Stimulated activated CD4-positive, alpha-beta T cell treated with anti-CD3 and anti-CD28 coated beads, Interleukin-1b, Interleukin-23, amount 100 ng/mL, for 1 hour (primary cell): ENCODE measurements at places on chromosomes 6 and 20.

GRCh38 chr6:138300469-138300868 is 77.2 kb upstream of the SMIM28 start:
- DNase-seq, result no peak

DNA sequence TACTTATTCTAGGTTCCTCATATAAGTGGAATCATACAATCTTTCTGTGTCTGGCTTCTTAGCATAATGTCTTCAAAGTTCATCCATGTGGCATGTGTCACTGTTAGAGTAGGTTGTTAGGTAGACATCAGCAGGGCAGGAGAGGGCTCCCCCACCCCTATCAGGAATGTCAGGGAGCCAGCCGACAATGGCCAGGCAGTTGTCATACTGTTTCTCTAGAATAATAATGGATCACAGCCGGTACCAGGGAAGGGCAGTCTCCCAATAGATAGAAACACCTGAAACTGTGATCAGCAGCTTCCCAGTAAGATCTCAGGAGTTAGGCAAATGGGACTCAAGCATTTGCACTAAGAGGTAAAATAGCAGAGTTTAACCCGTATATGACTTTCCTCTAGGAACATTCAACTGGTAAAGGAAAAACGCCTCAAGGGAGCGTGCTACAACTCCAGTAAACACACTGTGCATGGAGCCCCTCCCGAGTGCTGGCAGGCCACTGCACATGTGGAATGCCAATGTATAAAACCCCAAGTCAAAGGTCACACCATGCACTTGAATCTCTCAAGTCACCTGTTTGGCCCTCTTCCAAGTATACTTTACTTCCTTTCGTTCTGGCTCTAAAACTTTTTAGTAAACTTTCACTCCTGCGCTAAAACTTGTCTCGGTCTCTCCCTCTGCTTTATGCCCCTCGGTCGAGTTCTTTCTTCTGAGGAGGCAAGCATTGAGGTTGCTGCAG is 29.8 kb upstream of the SIRT5 start:
- DNase-seq, result no peak

DNA sequence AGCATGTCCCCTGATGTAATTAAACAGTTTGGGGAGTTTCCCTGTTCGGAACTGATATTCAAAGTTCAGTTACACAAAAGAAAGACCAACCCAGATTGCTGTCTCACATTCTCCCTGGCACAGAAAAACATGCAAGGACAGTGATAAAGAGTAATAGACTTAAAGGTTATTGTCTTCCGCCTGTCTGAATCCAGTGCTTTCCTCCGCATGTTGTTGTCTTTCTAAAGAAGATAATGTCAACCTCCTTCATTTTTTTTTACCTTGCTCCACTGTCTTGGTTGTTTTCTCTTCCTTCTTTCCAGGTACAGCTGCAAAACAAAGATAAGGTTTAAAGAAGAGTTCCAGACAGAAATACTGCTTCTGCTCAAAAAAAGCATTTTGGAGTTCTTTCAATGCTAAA is 284.5 kb downstream of the TRDN start:
- DNase-seq, result no peak

DNA sequence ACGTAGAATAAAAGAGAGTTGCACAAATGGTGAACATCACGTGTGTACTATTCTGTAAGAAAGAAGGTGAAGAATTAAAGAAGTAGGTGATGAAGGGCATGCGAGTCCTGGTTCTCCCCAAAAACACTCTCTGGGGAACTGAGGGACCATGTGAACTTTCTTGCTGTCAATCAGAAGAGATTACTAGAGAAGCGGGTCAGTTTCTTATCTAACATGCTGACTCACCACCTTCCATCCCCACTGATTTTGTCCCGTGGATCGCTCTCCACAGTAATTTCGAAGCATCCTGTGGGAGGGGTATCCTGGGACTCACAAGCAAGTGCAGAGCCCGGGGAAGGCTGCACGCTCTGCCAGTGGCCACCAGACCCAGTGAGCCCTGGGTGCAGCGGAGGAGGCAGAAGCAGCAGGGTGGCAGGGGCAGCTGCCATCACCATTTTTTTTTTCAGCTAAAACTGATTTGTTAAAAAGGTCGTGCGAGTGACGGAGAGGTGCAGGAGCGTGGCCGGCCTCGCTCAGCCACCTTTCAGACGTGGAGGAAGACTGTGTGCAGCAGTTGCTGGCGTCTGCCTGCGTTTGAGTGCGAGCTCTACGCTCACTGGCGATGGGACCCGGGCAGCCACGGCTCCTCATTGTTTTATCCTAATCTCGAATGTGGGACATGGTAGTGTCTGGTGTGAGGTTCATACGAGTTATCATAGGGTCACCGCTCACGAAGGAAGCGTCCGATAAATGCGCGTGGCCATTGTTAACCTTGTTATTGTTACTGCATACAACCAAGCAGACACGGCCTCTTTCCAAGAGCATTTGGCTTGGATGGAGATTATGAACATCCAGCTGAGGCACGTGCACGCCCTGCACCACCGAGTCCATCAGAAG is 28.0 kb upstream of the SLCO4A1 start:
- no peak for DNase-seq

DNA sequence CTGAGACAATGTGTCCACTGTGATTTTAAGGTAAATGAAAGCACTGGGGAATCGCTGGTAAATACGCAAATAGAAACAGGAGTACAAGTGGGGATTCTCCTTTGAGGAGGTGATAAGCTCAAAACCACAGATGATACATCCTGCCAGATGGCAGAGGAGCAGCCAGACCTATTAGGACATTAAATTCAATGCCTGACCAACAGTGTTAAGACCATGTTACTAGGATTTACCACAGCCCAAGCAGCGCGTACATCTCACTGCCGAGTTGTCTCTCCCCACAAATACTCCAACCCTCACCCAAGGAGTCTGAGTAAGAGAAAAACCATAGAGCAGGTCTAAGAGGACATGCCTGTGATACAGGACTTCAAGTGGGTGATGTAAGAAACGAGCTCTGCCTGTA is 68.9 kb upstream of the TULP1 start:
- no peak for DNase-seq

- DNase-seq, result no peak
These were observed 6.8 kb downstream of the FOXF2 start for GRCh38 chr6:1395941-1396908.

GRCh38 chr6:110660066-110660655 is 155.1 kb downstream of the CDK19 start:
- no peak for DNase-seq

GRCh38 chr20:44897133-44897532 is 11.6 kb downstream of the YWHAB start:
- no peak for DNase-seq

DNA sequence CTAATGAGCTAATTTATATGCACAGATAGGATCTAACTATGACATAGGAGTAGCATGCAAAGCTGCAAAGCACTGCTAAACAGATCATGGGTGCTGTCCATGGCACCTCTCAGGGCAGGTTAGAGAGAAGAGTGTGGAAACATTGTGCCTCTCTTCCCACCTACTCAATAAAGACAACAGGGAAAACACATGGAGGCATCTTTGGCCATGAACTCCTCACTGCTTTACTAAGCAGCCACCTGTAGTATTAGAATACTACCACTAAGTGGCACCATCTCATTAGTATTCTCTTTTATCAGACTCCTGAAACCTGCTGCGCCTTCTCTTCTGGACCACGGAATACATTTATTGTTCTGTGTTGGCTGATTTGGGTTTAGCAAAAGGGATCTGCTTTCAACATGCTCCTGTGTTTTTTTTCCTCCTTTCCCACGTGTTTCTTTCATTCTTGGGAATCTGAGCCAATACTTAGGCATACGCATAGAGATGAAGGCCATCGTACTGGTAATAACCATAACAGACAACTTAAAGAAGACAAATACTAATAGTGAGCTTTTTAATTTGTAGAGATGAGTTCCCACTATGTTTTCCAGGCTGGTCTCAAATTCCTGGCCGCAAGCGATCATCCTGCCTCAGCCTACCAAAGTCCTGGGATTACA is 9.4 kb upstream of the HDDC2 start:
- no peak for DNase-seq

- DNase-seq, result no peak
These were observed 50.2 kb downstream of the ARID1B start for GRCh38 chr6:156827382-156827781.

DNA sequence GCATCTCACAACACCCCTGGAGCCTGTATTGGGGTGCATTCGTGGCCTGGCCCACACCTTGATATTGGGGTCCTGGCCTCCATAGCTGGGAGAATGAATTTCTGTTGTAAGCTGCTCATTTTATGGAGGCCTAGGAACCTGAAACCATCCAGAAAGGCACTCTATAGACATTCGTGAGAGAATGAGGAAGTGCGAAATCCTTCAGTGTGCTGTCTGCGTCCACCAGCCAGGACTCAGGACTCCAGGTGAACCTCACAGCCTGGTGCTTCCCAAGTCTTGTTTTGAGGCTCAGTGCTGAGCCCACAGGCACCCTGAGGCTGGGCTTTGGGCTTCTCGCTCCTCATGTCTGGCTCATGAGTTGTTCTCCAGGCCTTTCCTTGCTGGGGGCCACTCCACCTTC is 11.9 kb upstream of the RBBP8NL start:
- DNase-seq, result no peak

DNA sequence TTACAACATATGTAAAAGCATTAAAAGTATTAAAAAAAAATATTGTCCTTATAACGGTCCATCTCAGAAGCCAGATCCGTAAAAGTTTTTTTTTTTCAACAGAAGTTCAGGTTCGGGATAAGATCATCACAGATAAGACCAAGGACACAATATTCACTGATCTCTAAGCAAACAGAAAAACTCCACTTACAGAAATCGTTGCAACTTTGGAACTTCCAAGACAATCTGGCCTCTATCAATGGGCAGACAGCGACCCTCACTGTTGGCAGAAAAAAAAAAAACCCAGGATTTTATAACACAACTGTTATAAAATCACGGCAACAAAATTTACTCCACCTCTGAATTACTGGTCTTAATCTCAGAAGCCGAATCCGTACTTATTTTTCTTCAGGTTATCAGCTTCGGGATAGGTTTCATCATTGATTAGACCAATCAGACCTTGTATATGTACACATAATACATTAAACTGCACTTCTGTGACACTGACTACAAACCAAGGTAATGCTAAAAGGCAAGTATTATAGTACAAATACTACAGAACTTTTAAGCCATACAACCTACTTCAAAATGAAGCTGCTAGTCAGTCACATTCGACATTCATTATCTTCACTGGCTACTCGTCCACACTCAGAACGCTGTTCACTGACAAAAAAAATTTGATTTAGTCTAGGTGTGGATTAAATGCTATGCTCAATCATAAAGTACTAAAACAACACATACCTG is 34.7 kb upstream of the SYNCRIP start:
- DNase-seq, result no peak

DNA sequence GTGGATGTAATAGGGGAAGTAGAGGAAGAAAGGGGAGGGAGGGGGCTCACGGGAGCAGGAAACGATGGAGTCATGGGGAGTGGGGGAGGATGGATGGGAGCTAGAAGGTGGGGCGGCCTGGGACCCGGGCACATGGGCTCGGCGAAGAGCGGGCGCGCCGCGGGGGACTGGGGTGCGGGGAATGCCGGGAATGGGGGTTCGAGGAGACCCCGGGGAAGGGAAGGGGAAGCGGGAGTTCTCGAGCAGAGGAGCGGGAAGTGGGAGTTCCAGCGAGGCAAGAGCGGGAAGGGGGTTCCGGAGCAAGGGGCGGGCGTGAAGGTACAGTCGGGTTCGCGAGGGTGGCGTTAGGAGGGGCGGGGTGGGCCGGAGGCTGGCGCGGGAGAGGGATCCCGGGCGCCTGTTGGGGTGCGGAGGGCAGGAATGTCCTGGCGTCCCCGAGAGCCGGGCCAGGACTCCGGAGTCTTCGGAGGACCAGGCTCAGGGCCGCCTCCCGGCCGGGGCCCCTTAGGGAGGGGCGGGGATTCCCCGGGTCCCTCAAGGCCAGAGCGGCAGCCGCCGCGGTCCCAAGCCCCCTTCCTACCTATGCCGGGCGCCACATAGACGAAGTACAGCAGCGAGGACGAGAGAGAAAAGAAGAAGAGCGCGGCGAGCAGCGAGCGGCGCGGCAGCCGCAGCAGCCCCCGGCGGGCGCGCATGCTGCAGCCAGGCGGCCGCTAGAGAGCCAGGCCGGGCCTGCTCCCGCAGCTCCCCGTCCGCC is 504 bp downstream of the B4GALT5 start:
- no peak for DNase-seq

GRCh38 chr6:6002848-6003620 is 3.7 kb downstream of the NRN1 start:
- no peak for DNase-seq

DNA sequence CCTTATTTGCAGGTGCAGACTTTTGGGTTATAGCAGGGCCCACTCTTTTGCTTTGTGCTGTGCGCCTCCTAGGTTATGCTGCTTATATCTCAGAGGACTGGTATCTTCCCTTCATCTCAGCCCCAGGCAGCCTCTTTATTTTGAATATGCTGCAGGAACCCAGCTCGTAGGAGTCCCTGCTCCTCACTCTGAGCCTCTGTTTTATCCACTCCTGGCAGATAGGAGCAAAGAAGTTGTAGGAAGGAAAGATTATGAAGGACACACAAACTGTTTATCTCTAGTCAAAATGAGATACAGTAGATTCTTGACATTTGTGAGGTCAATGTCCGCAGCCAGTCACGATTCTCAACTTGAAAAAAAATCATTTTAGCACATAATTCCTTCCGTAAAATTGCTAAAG is 15.6 kb downstream of the L3MBTL3 start:
- no peak for DNase-seq

GRCh38 chr6:4402477-4402976 is 267.2 kb upstream of the ECI2 start:
- no peak for DNase-seq

DNA sequence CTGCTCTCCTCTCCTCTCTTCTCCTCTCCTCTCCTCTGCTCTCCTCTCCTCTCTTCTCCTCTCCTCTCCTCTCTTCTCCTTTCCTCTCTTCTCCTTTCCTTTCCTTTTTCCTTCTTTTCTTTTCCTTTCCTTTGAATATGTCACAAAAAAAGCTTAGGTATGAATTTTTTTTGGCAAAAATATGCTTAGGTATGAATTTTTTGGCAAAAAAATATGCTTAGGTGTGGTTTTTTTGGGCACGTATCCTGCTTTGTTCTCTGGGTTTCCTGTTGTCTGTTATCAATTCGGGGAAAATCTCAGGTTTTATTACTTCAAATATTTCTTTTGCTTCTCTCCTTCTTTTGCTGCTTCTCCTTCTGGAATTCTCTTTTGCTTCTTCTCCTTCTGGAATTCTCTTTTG is 155.5 kb upstream of the PMEPA1 start:
- DNase-seq, result no peak

GRCh38 chr20:33908336-33908735 is 85.4 kb upstream of the RALY start:
- no peak for DNase-seq
